ENCODE measurements at places on chromosomes 7 and 10.

DNA sequence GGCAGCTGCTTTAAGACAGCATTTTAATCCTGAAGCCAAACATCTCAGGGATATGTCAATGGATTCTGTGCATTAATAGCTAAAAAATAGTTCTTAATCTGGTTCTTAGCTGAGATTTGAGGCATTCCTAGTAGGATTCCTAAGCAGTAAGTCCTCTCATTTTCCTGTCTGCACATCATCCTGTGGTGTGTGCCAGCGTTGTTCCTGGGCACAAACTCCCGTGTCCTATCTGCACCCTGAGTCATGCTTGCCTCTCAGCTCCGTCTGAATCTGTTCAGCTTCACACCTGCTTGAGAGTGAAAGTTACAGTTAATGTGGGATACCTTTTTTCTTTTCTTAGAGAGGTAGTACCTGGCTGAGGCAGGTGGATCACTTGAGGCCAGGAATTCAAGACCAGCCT lies 19.5 kb downstream of the BAG3 start:
- DNase-seq: no peak

DNA sequence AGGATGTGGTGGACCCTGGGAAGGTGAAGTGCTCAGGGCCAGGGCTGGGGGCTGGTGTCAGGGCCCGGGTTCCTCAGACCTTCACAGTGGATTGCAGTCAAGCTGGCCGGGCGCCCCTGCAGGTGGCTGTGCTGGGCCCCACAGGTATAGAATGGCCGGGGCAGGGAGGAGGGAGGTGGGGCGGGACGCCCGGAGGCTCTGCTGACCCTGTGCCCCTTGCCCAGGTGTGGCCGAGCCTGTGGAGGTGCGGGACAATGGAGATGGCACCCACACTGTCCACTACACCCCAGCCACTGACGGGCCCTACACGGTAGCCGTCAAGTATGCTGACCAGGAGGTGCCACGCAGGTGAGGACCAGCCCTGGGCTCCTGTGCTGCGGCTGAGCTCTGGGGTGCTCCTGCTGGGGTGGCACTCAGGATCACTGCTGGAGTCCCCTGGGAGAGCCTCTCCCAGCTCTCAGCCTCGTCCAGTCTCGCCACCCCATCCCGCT lies 14.9 kb upstream of the ATP6V1F start:
- DNase-seq: no peak

DNA sequence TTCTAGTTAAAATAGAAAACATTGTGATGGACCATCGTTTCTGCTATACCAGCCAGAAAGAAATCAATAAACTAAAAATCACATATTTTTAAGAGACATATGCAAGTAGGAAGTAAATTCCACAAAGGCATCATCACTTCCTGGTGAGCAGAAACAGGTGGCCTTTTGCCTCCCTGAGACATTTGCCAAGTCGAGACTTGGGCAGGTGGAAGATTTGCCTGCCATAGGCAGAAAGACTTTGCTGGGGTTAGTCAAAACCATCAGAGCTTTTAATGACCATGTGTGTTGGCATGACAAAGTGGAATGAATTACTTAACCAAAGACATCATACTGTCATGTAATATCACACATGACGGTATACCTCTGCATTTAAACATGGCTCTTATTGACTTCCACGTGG lies 66.0 kb upstream of the FGL2 start:
- no peak for DNase-seq

- DNase-seq: no peak
These were observed 132.1 kb downstream of the STRA8 start for GRCh38 chr7:135365721-135366120.

GRCh38 chr7:3194501-3195141 lies 106.4 kb upstream of the SDK1 start:
- DNase-seq: no peak

GRCh38 chr7:81802251-81802650 lies 32.4 kb upstream of the HGF start:
- no peak for DNase-seq

GRCh38 chr10:62244785-62245467 lies 23.7 kb downstream of the RTKN2 start:
- no peak for DNase-seq

DNA sequence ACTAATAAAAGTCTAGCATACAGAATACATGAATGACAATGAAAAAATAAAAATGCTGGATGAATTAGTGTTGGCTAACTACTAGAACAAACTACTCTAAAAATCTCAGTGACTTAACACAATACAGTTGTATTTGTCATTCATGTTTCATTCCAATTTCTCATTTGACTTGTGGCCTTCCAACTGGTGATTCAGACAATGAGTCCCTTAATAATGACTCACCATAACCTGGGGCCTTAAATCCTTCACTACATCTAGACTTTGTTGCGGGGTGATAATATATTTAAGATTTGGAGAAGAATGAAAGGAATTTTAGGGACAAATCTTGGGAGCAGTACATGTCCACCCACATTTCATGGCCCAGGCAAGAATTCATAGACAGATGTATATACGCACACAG lies 90.5 kb upstream of the POM121L12 start:
- DNase-seq: no peak

- no peak for DNase-seq
These were observed 227.0 kb downstream of the MAD1L1 start for GRCh38 chr7:2005786-2006185.

- DNase-seq: no peak
These were observed 123.9 kb downstream of the COL26A1 start for GRCh38 chr7:101486433-101487104.

- DNase-seq: no peak
These were observed 211.1 kb downstream of the ZNF365 start for GRCh38 chr10:62585211-62585775.

DNA sequence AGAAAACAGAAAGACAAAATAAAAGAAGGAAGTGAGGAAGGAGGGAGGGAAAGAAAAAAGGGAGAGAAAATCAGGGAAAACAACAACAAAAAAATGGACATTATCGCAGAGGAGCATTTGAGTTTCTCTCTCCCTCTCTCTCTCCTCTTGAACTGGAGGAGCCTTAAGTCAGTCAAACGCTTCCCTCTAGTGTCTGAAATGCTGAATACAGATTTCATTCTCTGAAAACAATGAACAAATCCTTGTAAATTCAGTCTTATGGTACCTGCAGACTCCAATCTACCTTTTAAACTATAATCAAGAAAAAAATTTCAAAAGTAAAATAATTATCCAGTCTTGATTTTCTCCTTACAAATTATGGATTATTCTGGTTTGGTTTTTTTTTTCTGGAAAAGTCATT lies 89.2 kb upstream of the PFKP start:
- DNase-seq: no peak

- no peak for DNase-seq
These were observed 136.2 kb downstream of the WDR11 start for GRCh38 chr10:120987359-120987758.

DNA sequence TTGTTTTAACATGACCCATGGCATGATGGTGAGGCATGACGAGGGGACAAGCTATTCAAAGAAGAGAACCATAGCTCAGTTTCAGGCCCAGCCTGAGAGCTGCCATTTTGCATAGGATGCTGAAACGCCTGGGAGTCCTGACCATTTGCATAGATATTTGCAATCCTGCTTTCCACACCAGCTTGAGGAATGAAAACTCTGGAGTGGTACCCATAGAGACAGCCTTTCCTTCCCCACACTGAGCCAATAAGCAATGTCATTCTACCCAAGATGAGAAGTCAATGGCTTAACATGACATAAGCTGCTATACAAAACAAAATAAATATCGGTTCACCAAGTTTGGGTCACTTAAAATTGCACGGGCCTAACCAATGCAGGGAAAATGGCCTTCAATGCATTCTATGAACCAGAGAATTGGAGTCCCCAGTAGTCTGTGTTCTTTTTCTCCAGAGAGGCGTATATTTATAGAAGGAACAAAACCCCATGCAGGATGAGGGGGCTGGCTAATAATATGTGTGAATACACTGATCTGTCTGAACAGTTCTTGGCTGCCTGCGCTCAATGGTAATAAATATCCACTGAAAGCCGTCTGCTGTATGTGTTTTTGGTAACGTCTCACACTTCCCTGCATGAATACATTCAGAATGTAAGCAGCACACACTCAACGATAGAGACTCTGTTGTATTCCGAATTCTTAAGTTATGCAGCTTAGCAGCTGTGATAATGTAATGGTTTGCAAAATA lies 329.3 kb downstream of the FRMD4A start:
- no peak for DNase-seq

DNA sequence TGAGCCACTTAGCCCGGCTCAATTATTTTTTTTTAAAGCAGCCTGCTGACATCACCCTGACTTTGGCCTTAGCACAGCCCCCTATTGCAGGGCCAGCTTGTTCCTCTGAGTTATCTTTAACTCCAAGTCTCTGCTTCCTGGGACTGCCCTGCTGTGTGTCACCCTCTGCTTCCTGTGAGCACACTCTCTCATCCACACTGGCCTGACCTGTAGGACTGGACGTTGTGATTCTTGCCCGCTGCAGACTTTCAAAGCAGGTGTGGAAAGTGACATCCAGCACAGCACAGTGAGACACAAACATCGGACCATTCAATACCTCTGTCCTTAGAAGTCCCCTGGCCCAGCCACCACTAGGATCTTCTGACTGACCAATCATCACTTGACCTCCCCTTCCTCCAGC lies 26.4 kb upstream of the HSPA12A start:
- no peak for DNase-seq

- no peak for DNase-seq
These were observed 80.3 kb upstream of the UCN3 start for GRCh38 chr10:5284311-5285057.

DNA sequence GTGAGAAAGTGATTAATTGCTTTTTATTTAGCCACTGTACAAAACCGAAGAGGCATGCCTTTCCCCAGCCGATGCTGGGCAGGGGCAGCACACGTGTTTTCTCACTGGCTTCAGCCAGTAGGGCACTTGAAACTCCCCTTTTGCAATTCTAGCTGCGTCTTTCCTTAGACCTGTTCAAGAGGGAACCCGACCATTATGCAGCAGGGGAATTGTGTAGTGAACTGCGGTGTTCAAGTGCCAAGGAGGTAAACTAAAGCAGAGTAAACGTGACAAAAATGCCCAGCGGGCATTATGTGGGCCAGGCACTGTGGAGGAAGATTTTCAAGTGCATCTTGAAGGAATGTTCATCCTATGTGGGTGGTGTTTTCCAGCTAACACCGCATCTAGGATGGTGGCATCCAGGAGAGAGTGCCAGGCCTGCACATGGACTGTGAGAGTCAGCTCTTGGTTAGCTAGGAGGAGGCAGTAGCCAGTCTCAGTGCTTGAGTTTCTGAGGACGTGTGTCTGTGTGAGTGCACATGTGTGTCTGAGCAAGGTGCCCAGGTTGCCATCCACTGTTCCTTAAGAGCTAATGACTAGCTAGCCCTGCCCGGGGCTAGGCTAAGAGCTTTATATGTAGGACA lies 3.3 kb downstream of the WIPF3 start:
- DNase-seq: no peak

- no peak for DNase-seq
These were observed 120.3 kb downstream of the BUB3 start for GRCh38 chr10:123274306-123275135.

DNA sequence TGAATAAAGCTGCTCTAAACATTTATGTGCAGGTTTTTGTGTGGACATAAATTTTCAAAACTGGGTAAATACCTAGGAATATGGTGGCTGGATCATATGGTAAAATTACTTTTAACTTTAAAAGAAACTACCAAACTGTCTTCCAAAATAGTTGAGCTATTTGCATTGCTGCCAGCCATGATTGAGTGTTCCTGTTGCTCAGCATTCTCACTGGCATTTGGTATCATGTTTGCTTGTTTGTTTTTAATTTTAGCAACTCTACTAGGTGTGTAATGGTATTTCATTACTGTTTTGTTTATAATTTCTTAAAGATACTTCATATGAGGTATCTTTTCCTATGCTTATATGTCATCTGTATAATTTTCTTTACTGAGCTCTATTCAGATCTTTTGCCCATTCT lies 143.2 kb downstream of the POLR1F start:
- no peak for DNase-seq

DNA sequence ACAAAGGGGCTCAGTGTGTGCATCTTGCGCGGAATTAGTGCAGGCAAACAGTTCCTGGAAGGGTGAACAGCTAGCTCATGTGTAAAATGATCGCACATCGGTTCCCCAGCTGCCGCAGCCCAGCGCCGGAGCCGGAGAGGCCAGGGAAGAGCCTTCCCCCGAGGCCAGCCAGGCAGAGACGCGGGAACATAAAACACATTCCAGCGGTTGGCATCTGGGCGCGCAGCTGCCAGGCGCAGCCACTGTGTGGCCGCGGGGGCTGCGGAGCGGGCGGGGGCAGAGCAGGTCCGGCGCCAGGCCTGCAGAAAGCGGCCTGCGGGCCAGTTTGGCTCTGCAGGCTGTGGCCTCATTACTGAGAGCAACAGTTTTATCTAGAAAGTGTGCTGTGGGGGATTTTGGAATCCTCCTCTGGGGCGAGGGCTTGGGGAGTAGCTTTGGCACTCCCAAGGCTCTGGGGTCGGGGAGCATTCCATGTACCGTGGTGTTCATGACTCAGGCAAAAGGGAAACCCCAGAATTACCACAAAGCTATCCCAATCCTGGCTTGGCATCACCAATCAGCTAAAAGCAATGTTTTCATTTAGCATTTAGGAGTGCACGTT lies 74.3 kb downstream of the SAMD9 start:
- DNase-seq: no peak

- DNase-seq: no peak
These were observed 132.6 kb upstream of the SHH start for GRCh38 chr7:155944901-155945300.

- DNase-seq: no peak
These were observed 81.1 kb upstream of the TRIM24 start for GRCh38 chr7:138378741-138379559.

- DNase-seq: no peak
These were observed 75.7 kb downstream of the REEP3 start for GRCh38 chr10:63596924-63597323.

GRCh38 chr7:13731643-13732042 lies 257.8 kb downstream of the ETV1 start:
- no peak for DNase-seq

- DNase-seq: no peak
These were observed 34.0 kb downstream of the GATA3 start for GRCh38 chr10:8088504-8088903.

DNA sequence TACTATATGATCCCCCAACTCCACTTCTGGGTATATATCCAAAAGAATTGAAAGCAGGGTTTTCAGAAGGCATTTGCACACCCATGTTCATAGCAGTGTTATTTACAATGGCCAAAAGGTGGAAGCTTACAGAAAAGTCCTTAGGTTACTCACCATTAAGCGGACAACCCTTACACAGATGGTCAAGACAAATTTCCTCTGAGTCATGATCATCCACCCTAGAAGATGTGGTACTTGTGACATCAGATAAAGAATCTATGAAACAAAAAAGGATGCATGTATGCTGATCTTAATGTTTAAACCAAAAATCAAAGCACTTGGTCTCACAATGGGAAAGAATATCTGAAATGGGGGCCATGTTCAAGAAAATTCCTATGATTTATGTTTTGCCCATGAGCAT lies 31.1 kb downstream of the ZC3HAV1 start:
- DNase-seq: no peak

All from esophagus squamous epithelium (tissue), 5 donors.